ENCODE measurements at places on chromosomes 2 and 18.

DNA sequence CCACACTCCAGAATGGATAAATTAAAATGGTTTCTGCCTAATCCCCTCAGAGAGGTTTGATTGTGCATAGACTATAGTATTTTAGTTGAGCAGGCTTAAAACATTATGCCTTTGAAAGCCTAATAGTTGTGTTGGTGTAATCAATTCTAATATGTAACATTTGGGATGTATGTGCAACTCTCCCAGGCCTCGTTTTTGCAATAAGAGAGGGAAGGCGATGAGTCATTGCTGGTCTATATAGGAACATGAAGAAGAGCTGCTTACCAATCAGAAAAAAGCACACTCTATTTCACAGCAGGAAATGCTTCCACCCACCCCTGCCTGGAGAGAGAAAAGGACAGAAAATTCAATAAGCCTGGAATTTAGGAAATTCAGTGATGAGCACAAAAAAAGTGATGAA is 1424.0 kb upstream of the PIK3C3 start:
- DNase-seq: no peak

DNA sequence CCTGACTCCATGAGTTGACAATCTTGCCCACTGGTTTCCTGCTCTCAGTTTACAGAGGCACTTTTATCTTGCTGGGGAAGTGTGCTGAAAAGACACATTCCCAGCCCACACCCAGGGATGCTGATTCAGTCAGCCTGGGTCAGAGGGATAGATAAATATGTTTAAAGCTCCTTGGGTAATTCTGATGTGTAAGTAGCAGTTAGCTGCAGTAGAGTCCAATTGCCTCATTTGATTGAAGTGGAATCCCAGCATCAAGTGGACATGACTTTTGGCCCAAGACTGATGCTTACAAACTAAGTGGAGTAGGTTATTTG is 29.4 kb downstream of the PSD4 start:
- no peak for DNase-seq

DNA sequence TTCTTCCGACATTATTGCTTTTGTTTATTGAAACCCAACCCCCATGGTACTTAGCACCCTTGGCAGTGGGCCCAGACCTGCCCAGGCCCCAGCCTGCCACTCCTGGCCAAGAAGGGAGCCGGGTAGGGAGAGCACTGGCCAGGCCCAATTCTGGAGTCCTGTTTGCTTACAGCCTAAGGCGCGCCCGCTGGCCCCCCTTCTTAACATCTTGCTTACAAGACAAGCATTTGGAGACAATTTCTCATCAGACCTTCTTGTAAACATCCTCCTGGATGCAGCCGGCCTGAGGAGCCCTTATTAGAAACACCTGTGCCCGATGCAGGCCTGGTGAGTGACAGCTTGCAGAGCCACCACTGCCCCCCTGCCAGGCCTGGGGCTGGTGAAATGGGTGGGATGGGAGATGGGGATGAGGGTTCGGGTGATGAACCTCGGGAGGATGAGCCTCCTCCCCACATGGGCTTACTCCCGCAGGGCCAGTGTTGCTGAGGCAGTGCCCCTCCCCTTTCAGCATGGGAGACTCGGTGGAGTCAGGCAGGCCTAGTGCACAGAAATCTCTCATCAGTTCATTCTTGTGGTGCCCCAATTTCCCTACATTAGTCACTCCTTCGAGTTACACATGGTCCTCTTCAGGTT is 217.5 kb downstream of the CYP26B1 start:
- no peak for DNase-seq

GRCh38 chr2:101630224-101630949 is 67.1 kb upstream of the MAP4K4 start:
- DNase-seq: no peak

DNA sequence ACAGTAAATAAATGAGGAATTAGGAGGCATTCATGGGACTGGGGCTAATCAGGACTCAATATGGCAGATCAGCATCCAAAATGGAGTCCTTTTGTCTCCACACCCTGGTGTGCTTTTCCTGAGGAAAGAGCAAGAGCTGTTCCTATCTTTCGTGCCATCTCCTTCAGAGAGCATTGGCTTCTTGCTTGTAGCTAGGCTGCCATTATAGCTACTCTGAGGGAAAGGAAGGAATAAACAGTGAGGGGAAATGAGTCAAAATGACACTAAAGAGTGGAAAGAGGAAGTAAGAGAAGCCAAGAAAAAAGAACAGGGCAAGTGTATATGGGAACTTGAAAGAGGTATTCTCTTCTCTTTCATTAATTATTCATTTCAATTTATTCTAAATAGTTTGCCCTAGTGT is 8.4 kb upstream of the NMI start:
- no peak for DNase-seq

DNA sequence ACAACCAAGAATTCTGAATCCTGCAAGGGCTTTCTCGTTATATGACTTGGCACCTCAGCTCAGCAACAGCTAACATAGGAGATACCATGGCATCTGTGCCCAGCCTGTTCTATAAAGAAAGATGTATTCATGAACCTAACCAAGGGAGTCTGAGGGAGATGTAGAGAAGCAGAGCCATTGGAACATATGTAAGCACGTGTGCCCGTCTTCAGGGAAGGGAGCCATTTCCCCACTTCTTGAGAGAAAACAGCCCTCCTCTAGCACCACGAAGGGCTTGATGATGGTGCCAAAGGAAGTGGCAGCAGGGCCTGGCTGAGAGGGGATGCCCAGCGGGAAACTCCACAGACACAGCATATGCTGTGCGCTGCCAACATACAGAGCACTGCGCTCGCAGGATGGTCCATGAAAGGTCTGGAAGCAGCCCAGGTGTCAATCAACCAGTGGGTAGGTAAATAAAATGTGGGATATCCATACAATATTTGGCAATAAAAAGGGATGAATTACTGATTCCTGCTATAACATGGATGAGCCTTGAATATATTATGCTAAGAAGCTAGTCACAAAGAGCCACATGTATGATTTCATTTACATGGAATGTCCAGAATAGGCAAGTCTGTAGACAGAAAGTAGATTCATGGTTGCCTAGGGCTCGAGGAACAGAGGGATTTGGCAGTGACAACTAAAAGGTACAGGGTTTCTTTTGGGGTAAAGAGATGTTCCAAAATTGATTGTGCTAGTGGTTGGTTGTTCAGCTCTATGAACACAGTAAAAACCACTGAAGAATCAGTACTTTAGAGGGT is 16.1 kb downstream of the TMEM247 start:
- DNase-seq: no peak

Measured in NCI-H2227 treated with DMSO at 0.1 percent for 48 hours (cell line).